Forelimb muscle (tissue), 1 donor: ENCODE measurements at places on chromosomes 11 and 22. TPM values are rescaled to one million over a fixed set of nuclear protein-coding genes. Genes with fewer than 3 reads are reported as not detected.

The CD6 gene
- polyA plus RNA-seq, result 0.83 TPM

The MPPED2 gene
- polyA plus RNA-seq, result 6.5 TPM

GRCh38 chr11:80096736-80097135 is 655.9 kb upstream of the TENM4 start:
- no peak for DNase-seq

- no peak for DNase-seq
These were observed 149.0 kb downstream of the APOL5 start for GRCh38 chr22:35866651-35867050.

DNA sequence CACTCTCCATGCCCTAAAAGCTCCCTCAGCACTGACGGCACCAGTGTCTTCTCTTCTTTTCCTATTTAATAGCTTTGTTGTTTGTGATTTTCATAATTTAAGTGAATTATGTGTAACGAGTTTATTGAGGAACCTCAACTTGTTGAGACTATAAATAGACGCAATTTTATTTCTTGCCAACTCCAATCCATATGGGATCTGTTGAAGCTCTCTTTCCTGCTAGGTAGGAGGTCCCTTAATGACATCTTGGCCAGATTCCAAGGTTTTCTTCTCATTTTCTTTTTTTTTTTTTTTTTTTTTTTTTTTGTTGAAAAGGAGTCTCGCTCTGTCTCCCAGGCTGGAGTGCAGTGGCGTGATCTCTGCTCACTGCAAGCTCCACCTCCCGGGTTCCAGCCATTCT is 14.2 kb downstream of the RTL6 start:
- DNase-seq, result peak; percentile 6

GRCh38 chr11:70716986-70717775 is 318.9 kb downstream of the CTTN start:
- DNase-seq, result no peak

GRCh38 chr11:103659743-103660142 is 376.7 kb upstream of the DDI1 start:
- no peak for DNase-seq

- DNase-seq, result no peak
These were observed 907 bp downstream of the SERPINH1 start for GRCh38 chr11:75562836-75563484.

- DNase-seq, result no peak
These were observed 89.6 kb downstream of the FANCF start for GRCh38 chr11:22536071-22536470.

- no peak for DNase-seq
These were observed 32.4 kb upstream of the MSANTD2 start for GRCh38 chr11:124832571-124832970.
